ENCODE measurements at places on chromosomes 16 and 17.
A peak's percentile ranks its signal among the peaks of the same experiment; 100 is the strongest.

- DNase-seq: no peak
Measured at GRCh38 chr17:78745407-78746088, 36.5 kb downstream of the CYTH1 start.

DNA sequence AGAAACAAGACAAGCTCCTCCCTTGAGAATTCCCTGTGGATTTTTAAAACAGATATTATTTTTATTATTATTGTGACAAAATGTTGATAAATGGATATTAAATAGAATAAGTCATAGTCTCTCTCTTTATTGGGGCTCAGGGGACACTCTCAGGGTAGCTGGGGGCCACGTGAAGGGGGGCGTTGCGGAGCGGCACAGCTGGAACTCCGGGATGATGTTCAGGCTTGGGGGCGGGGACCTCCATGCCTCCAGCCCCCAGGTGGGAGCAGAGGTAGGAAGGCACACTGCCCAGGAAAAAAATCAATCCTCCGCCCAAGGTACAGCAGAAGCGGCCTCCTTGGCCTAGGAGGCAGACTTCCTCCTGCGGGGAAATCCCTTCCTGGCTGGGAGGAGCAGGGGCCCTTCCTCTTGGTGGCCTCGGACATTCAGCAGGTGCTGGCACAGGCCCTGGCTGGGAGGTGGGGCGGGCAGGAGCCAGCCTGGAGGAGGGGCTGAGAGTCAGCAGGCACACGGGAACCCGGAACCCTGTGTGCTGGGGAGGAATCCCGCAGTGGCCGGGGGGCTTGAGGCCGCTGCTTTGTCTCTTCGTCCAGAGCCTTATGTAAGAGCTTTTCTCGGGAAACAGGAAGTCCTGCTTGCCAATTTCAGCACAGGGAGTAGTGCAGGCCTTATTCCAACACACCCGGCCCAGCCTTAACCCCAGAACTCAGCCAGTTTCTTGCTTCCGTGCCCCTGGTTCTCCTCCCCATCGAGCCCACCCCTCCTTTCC lies 591 bp upstream of the TNFSF13 start:
- peak; percentile 92 for DNase-seq

DNA sequence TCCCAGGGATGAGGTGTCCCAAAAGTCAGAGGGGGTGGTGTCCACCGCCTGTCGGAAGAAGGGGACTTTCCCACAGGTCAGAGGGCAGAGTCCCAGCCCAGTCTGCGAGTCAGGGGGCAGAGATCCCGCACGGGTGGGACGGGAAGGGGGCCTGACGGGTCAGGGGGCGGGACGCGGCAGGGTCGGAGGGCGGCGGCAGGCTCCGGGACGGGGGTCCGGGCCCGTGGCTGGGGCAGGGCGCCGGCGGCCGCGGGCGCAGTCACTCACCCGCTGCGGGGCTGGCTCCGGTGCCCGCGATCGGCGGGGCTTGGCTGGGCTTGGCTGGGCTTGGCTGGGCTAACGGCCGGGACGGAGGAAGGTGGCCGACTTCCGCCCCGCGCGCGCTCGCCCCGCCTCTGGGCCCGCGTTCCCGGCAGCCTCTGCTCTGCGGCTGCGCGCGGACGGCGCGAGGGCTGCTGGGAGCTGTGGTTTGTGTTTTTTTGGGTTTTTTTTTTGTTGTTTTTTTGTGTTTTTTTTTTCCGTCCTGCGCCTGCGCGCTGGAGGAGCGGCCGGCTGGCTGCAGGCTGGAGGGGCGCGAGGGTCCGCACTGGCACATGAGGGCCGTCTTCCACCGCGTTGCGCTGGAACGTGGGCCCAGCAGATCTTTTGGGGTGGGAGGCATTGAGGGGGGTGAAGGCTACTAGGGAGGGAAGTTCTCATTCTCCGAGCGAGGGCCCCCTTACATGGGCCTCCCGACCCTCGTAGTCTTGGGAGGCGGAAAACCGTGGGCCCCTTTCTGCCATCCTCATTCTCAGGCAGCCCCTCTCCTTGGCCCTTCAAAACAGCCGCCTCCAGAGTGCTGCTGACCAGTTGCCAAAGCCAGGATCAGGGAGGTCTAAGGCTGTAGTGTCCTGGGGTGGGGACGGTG lies at the start of gene CANT1:
TSS of gene CANT1 (minus strand) at position 368 of the 907 bp plus-strand sequence. CDS start 12,142 bp downstream, outside the sequence.
- DNase-seq: peak; percentile 96

DNA sequence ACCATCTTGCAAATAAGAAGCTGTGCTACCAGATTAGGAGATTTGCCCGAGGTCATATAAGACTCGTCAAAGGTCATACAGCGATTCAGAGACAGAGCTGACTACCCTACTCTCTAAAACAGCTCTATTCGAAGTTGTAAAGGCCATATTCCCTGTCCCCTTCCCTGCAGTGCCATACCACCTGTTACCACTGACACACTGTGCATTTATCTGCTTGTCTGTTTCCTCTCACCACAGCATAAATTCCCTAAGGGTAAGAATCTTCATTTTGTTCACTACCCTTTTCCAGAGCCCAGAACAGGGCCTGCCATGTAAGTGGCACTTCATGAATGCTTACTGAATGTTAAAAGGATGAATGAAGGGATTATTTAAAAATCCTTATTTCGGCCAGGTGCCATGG lies 3.4 kb upstream of the KSR1 start:
- no peak for DNase-seq

- DNase-seq: no peak
Measured at GRCh38 chr17:41907633-41908539, 10.9 kb downstream of the ACLY start.

- DNase-seq: no peak
Measured at GRCh38 chr17:798246-798645, 16.1 kb downstream of the MRM3 start.

DNA sequence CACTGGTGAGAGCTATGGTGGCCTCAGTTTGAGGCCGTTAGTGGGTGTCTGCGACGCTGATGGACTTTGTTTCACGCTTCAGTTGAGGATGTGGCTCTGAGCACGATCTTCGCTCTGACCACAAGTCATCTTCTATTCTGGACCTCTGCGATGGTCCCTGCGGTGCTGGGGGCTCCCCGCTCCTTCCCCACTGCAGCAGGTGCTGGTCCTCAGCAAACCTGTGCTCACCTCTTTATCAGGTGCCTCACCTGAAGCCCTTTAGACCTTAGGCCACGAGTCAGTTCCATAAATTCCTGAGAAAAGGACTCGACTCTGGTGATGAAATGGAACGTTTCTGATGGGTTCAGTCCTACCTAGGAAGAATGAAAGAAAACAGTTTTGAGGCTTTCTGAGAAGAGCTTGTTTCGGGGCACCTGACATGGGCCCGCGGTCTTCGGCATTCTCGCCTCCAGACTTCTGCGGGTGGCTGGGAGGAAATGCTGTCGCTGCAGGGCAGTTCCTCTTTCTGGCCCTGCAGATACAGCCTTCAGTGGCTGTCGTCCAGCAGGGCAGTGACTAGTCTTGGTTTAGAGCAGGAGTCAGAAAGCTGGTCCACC lies 4.7 kb downstream of the KCTD5 start:
- peak; percentile 89 for DNase-seq

- no peak for DNase-seq
Measured at GRCh38 chr17:44416558-44417289, 27.3 kb upstream of the ITGA2B start.

DNA sequence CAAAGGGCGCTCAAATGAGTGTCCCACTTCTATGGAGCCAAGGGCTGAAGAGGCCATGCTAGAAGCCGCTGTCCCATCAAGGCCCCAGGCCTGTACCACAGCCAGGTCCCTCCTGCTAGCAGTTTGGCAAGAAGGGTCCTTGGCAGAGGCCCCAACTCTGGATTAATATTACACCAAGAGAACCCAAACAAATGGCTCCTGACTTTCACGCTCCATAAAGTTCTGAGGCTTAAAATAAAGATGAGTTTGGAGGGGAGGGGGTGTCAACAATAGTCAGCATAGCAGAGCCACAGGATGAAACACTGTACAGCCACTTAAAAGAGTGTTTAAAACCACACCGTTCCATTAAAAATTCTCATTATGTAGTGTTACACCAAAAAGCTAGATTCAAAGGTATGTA lies 30.5 kb downstream of the CUEDC1 start:
- DNase-seq: no peak

DNA sequence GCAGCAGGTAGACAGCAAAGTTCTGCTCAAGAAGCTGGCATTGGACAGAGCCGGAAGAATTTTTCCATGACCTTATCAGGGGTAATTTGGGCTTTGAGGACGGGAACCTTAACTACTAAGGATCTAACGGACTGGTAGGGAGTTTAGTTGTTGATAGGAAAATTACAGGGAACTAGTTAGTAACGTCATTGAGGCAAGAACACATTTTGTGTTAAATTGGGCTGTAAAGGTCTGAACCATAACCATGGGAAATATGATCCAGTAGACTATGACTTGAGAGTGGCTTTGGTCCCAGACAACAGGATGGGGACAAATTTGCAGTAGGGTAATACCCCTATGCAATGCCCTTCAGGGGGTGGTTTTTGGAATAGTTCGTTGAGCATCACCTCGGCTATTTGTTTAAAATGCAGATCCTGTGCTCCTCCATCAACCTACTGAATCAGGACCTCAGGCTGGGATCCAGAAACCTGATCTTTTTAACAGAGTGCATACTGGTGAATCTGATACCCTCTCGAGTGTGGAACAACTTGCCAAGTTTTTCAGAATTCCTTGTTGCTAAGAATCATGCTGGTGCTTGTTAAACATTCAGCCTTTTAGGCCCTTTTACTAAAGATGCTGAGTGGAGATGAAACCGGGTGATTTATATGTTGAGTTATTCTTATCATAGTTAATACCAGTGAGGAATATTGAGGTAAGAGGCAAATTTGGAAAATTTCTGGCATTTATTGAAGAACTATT lies 255.1 kb downstream of the MAP2K6 start:
- no peak for DNase-seq

GRCh38 chr17:34178092-34178491 lies 77.0 kb upstream of the CCL2 start:
- DNase-seq: no peak

- no peak for DNase-seq
Measured at GRCh38 chr17:78016852-78017251, 58.3 kb downstream of the TNRC6C start.

DNA sequence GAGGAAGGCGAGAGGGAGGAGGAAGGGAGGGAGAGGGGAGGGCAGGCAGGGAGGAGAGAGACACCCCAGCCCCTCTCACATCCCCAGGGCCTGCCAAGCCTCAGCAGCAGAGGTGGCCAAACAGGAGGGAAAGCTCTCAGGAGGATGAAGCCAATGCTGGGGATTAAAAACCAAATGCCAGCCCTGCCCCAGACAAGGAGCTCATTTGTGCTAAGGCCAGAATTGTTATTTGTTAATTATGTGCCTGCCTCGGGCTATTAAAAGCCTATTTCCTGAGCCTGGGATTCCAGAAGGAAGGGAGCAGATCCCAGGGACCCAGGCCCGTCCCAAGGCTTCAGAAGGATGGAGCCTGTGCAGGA lies 27.9 kb upstream of the GINS2 start:
- DNase-seq: no peak

DNA sequence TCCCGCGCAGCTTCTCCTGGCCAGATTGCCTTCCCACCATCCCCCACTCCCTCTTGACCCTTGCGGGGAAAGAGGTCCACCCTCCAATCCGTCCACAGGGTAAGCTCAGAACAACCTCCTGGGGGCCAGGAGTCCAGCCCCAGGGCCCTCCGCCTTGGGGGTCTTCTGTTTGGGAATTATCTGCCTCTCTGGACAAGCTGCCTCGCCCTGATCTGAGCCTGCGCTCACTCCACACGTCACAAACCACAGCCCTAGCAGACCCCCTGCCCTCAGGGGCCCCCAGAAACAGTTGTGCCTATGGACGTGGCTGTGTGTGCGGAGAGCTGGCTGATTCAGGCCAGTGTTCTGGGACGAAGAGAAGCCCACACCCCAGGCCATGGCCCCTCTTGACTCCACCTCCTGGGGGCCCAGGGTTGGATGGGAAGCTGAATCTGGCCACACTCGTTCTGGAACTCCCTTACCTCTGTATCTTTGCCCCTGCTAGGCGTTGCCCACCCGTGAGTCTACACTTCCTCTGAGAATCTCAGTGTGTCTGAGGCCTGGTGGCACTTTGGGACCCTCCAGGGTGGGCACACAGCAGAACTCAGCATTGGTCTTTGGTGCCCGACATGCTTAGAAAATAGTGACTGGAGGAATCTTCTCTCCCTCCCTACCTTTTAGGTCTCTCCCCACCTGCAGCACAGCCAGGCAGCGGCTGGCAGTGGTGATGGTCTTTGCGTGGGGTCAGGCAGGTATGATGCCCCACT lies 119.9 kb upstream of the SMURF2 start:
- peak; percentile 74 for DNase-seq

GRCh38 chr17:57311281-57312216 lies 55.2 kb downstream of the MSI2 start:
- DNase-seq: no peak

DNA sequence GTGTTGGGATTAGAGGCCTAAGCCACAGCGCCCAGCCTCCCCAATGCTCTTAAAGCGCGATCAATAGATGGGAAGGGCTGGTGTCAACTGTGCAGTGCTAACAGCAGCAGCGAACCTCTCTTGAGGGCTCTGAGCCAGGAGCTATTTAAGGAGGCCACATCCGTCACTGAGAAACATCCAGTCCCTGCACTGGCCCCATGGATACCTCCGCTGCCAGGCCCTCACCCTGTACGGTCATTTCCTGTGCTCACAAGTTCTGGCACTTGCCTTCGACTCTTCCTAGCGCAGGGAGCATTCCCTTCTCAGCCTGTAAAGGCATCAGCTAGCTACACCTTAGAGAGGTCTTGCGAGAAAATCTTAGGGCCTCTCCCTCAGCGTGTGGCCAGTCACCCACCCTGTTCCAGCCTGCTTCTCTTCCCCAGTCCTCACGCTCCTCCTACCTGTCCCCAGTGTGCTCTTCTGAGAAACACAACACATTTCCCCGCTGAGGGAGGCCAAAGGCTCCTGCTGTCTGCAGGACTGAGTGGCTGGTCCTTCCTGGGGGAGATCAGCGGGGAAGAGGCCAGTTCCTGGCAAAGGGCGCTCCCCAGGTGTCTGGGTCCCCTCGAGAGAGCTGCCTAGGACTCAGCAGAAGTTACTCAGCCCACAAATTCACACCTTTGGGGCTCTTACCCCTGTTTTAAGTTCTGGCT lies 28.6 kb downstream of the GTF3C1 start:
- no peak for DNase-seq

GRCh38 chr17:79548116-79548515 lies 62.7 kb downstream of the RBFOX3 start:
- DNase-seq: peak; percentile 61

- DNase-seq: peak; percentile 83
Measured at GRCh38 chr17:29176558-29177351, 3.4 kb downstream of the MYO18A start.

DNA sequence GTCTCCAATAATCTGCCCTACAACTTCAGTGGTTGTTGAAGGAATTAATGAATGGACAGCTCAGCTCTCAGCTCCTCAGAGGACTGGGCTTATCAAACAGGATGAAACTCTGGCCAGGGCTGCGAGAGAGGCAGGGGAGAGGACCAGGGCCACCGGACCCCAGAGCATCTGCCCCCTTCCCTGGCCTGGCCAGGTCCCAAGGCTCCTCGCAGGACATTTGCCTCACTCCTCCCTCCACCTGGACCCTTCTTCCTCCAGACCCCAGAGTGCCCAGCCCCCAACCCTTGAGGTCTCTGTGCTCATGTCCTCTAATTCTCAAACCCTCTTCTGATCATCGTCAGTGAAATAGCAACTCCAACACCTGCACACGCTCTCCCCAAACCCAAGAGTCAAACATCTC lies 3.7 kb downstream of the CD300C start:
- peak; percentile 60 for DNase-seq
